ENCODE measurements at places on chromosomes 4 and X. TPM values are rescaled to one million over a fixed set of nuclear protein-coding genes. Genes with fewer than 3 reads are reported as not detected.

- no peak for DNase-seq
Observed at GRCh38 chrX:41789374-41789773, 65.4 kb downstream of the GPR82 start.

DNA sequence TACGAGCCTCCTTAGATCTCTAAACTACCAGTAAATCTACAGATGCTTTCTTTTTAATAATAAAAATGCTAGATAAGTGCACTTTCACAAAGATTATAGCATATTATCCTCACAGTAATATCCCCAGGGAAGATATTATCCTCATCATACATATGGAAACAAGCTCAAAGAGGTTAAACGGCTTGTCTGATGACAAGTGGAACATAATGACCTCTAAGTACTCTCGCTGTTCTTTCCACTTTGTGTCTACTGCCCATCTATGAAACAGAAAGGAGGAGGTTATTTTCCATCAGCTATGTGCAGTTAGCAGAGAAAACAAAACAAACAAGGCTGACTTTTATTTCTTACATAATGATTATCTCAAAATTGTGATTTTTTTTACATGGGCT is 42.8 kb upstream of the PRDM8 start:
- no peak for DNase-seq

ETDC gene
- not detected for total RNA-seq

GRCh38 chrX:68072041-68072440 is 361.3 kb downstream of the OPHN1 start:
- DNase-seq, result no peak

DNA sequence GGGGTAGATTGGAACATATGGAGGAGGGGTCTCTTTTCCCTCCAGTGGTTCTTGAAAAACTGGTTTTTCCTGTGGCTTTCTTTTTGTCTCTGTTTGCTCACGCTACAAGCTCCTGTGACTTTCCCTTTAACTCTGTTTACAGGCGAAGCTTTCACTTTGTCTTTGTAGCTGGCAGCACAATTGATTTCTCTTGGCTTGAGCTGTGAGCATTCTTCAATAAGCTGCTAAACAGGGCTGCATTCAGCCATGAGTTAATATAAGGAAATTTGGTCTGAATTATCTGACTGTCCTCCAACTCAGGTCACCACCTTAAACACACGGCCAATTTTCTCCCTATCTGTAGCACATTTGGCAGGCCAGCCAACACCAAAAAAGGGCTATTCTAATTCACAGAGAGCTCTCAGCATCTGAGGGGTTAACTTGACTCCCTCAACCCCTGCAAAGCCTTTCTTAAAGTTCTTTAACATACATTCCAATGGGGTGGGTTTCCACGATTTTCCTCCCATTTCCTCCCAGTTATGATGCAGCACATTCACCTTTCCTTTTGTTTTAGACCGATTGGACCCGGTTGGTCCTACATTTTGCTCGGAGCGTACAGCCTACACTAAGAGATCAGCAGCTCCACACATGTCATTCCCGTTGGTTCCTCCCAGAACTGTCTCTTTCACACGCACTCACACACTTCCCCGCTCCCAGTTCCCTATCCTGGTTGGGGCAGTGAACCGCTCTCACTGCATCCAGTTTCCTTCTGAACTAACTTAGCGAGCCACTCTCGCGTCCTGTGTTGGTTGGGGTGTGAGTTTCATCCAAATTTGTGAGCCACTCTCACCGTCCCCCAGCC is 45.4 kb downstream of the UGT2A3 start:
- DNase-seq, result no peak

DNA sequence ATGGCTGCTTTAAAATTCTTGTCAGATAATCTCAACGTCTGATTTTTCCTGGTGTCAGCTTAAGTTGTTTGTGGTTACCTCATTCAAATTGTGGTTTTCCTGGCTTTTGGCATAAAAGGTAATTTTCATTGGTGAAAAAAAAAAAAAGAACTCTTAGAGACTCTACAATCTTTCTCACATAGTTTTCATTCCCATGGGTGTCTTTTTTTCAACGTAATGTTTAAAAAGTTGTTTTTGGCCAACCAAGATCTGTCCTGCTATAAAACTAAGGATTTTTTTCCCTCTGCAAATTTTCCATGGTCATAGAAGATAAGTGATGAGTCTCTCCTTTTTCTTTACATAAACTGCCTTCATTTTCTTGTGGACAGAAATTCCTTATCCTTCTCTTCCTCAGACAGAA is 28.9 kb upstream of the RPS6KA6 start:
- DNase-seq, result no peak

- no peak for DNase-seq
Observed at GRCh38 chr4:6027392-6027791, 9.2 kb upstream of the C4orf50 start.

GRCh38 chr4:80070880-80071603 is 2.0 kb downstream of the ANTXR2 start:
- no peak for DNase-seq

DNA sequence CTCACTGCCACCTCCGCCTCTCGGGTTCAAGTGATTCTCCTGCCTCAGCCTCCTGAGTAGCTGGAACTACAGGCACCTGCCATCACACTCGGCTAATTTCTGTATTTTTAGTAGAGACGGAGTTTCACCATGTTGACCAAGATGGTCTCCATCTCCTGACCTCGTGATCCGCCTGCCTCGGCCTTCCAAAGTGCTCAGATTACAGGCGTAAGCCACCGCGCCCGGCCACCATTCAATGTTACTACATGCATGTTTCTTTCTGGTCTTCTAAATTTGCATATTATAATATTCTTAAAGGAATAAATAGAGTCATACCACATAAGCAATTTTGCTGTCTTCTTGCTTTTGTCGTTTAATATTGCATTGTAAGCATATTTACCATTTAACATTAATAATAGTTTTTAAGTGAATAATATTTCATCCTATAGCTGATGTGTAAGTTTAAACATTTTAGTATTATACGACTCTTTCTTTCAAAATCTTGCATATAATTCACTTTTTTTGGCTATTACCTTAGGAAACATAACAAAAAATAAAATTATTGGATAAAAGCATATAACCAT is 1270.4 kb downstream of the ADGRL3 start:
- DNase-seq, result no peak

SPIN2A gene
- 2.2 TPM for total RNA-seq

SLC25A4 gene
- total RNA-seq, result 6.4 TPM

GRCh38 chr4:183014361-183015084 is 84.5 kb upstream of the WWC2 start:
- DNase-seq, result no peak

- DNase-seq, result no peak
Observed at GRCh38 chr4:98634061-98634460, 24.4 kb downstream of the TSPAN5 start.

DNA sequence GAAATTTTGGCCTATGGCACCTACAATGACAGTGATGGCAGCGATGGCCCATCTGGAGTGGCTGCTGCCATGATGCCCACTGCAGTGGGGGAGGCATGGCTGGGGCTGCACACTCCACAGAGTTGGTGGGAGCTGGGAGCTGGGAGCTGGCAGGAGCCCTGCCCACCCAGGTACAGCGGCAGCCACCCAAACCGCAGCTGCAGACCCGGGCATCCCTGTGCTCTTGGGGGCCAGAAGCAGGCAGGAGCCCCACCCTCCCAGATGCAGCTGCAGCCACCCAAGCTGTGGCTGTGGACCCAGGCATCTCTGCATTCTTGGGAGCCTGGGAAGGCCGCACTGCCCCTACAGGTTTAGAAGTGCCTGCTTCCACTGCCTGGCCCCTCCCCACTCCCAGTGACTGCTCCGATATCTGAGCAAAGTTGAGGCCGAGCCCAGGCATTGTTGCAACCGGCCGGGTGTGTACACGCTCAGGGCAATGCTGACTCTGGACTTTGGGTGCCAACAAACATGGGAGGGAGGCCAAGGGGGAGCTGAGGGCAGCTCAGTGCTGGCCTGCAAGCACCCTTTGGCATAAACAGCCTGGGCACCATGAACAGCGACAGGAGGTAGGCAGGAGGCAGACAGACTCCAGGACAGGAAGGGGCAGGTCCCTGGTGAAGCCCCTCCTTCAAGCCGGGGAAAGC is 82.8 kb downstream of the PPP4R3C start:
- no peak for DNase-seq

TLR10 gene
- total RNA-seq, result 0.20 TPM

DNA sequence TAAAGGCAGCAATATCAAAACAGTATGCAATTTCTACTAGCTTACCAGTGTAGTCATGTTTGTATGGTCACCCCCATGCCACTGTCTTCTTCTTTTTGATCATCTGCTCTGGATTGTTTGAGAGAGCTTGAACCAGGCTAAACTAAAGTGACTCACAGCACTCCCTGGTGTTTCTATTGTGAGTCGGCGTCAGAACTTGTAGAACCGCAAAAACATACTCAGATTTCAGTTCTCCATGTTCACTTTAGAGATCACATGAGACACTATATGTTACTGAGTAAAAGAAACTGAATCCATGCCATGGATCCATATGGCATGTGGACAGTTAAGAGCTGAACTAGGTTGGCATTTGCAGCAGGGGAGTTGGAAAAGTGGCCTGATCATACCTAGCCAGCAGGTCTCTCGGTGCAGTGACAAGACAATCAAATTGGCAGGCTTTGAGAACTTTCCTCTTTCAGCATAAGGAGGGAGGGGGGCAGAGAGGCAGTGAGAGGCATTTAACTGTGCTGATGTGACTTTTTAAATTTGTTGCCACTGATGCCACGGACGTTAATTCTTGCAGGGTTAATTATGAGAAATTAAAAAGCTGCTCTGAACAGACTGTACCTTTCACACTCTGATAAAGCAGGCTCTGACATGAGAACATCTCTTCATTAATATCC is 88.4 kb downstream of the AFF2 start:
- no peak for DNase-seq

GRCh38 chr4:29336861-29337260 is 1383.3 kb upstream of the PCDH7 start:
- DNase-seq, result no peak

TGIF2LX gene
- total RNA-seq, result not detected

GRCh38 chr4:80257851-80258250 is 8.6 kb upstream of the FGF5 start:
- DNase-seq, result no peak

- DNase-seq, result no peak
Observed at GRCh38 chrX:140434347-140434746, 70.5 kb downstream of the SOX3 start.

DNA sequence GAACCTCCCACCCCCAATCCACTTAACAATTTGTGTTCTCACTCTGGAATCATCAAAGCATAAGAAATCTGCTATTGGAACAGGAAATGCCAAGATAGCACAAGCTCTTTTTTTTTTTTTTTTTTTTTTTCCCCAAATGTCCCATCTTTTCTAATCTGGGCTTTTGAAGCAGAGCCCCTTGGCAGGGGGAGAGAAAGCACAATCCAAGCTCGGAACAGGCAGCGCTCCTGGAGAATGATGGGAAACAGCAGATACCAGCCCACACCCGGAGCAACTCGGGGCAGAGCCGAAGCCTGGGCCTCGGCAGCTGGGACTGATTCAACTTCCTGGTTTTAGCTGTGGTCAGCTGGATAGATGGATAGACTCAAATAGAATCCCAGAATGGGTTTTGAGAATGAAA is 235.1 kb downstream of the QDPR start:
- DNase-seq, result no peak

DNA sequence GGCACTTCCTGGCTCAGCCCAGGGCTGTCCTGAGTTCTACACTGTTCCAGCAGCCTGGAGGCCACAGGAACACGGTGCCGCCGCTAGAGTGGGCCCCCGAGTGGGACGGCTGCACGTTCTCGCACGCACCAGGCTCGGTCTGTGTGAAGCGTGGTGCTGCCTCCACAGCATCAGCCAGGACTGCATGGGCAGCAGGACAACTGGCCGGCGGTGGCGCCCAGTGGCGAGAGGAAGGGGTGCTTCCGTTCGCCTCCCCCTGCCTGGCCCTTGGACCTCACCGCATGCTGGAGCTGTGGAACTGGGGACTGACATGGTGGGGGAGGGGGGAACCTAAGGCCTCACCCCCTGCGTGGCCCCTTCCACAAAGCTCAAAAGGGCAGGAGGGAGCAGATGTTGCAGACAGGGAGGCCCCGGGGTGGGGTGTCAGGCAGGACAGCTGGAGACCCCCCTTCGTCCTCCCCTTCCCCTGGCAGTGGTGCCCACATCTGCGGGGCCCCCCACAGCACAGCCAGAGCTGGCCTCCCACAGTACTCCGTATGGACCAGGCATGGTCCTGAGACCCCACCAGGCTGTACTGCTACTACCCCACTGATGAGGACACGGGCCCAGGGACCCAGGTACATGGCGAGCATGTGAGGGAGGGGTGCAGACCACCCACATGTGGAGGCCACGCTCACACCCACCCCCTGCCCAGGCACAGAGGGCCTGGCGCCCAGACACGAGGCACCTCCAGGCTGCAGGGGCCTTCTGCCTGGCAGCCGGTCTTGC is 58.5 kb downstream of the ACOX3 start:
- DNase-seq, result no peak

Measured in CD4-positive, alpha-beta memory T cell (primary cell).